Neural cell (in vitro differentiated cells): ENCODE measurements at places on chromosomes 1 and 21. TPM values are rescaled to one million over a fixed set of nuclear protein-coding genes. Genes with fewer than 3 reads are reported as not detected.

Gene CDC7
- 33.2 and 34.6 TPM in 2 replicates for polyA plus RNA-seq

Gene MPZ
- polyA plus RNA-seq: 0.92 TPM in 1 of 2 replicates, not detected in the other

Gene HAPLN2
- polyA plus RNA-seq: 22.9 and 24.6 TPM in 2 replicates

Gene CRYAA
- not detected in 2 replicates for polyA plus RNA-seq

Gene PPFIA4
- 1.6 and 4.0 TPM in 2 replicates for polyA plus RNA-seq

Gene RBM11
- polyA plus RNA-seq: 17.1 and 20.0 TPM in 2 replicates

Gene HNRNPR
- polyA plus RNA-seq: 295 and 345 TPM in 2 replicates

Gene ZRANB2
- 158 and 181 TPM in 2 replicates for polyA plus RNA-seq

Gene DENND2D
- polyA plus RNA-seq: not detected in 2 replicates

Gene SPATA17
- 3.1 and 6.0 TPM in 2 replicates for polyA plus RNA-seq

Gene EPS8L3
- not detected in 2 replicates for polyA plus RNA-seq

Gene RNU1-4
- under 0.01 TPM in 1 of 2 replicates, not detected in the other for polyA plus RNA-seq

Gene ZNF669
- polyA plus RNA-seq: 22.7 and 29.9 TPM in 2 replicates

Gene CTPS1
- polyA plus RNA-seq: 55.2 and 76.1 TPM in 2 replicates

Gene LGR6
- not detected in 2 replicates for polyA plus RNA-seq

Gene ADGRL4
- 0.12 and 0.76 TPM in 2 replicates for polyA plus RNA-seq

Gene CIART
- polyA plus RNA-seq: 7.3 and 9.1 TPM in 2 replicates
